ENCODE measurements at places on chromosomes 4 and X.

- no peak for DNase-seq
These were observed 33.2 kb downstream of the AWAT2 start for GRCh38 chrX:70016513-70016912.

- DNase-seq, result no peak
These were observed 568.6 kb downstream of the RPA4 start for GRCh38 chrX:97452283-97452682.

- DNase-seq, result no peak
These were observed 17.7 kb downstream of the ADH4 start for GRCh38 chr4:99126376-99126775.

GRCh38 chr4:142614621-142615323, 231.3 kb downstream of the INPP4B start:
- DNase-seq, result no peak

DNA sequence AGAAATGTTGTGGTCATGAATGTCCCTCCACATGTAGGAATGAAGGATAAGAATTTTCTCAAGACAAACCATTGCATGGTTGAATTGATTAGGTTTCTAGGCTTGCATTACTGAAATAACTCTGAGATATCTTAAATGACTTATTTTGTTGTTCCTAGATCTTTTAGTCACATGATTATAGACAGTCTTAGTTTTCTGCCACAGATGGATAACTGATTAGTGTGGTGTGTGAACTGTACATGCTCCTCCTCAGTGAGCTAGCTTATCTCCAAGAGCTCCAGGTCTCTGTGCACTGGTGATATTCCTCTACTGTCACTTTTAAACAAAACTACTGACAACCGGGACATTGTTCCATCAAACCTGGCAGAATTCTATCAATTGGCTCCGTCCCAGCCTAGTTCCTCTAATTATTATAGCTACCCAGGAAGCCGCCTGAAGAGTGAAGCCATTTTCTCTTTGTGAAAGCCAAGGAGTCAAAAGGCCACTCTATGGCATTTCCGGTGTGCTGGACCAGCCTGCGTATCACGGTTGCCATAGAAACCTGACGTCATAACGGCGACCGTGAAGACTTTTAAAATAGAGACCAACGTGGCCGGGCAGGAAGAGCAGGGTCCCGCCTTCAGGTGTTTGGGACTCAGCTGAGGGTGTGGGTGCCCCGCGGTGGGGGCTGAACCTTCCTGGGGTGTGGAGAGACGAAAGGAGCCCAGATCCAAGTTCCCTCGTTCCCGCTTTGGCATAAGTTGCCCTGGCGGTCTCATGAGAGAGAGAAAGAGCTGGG, 28.1 kb downstream of the BEX3 start:
- no peak for DNase-seq

DNA sequence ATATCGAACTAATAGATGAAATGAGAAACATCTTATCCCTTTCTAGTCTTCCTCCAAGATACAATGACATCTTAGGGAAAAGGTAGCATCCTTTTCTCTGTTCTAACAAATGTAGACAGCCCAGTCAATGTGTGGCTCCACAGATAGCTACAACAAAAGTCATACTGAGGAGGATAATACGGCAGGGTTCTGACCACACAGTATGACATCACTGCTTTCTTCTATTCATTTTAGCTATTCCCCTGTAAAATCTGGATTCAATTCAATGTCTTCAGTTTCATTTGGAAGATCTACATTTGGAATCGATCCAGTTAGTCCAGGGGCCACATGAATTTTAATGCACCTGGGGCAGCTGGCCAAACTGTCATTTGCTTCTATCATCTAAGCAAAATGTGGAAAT, 51.4 kb downstream of the ENOX2 start:
- no peak for DNase-seq

DNA sequence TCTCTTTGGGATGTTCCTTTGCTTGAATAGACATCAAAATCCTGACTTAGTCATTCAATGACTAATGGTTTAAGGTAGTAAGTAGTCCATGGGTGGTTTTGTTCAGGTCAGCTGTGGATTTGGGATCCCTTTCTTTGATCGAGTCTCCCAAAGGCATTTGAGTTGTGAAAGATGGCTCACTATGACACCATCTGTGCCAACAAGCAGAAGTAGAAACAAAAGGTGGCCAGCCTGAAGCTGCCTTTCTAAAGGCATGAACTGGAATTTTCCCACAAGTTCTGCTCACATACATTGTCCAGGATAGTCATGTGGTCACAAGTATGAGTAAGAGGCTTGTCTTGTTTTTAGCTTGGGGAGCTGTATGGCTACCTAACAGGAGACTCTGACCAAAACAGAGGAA, 129.9 kb downstream of the CCNG2 start:
- DNase-seq, result no peak

DNA sequence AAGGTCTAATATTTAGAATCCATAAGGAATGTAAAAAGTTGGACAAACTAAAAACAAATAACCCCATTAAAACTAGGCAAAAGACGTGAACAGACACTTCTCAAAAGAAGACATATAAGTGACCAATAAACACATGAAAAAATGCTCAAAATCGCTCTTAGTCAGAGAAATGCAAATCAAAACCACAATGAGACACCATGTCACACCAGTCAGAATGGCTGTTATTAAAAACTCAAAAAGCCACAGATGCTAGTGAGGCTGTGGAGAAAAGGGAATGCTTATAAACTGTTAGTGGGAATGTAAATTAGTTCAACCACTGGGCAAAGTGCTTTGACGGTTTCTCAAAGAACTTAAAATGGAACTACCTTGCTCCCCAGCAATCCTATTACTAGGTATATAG, 674.3 kb upstream of the MAGEB2 start:
- DNase-seq, result no peak

- DNase-seq, result no peak
These were observed 25.7 kb upstream of the TRPC3 start for GRCh38 chr4:121977251-121978171.

DNA sequence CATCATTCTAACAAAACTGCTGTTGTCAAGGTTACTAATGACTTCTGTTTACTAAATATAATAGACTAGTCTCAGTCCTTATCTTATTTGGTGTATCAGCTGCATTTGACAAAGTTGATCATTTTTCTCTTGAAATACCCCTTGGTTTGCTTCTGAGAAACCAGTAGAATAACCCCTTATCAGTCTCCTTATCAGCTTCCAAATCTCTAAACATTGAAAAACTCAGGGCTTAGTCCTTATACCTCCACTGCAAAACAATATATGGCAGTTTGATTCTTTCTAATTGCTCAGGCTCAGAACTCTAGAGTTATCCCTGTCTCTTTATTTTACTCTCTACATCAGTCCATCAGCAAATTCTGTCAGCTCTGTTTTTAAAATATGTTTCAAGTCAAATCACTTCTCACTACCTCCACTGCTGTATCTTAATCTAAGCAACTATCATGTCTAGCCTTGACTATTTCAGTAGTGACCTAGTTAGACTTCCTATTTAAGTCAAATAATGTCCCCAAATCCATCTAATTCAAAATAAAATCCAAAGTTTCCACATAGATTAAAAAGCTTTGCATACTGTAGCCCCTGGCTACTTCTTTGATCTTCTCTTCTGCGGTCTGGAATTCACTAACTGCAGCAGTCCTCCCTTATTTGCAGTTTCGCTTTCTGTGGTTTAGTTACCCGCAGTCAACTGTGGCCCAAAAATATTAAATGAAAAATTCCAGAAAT, 87.1 kb upstream of the NPNT start:
- DNase-seq, result no peak

DNA sequence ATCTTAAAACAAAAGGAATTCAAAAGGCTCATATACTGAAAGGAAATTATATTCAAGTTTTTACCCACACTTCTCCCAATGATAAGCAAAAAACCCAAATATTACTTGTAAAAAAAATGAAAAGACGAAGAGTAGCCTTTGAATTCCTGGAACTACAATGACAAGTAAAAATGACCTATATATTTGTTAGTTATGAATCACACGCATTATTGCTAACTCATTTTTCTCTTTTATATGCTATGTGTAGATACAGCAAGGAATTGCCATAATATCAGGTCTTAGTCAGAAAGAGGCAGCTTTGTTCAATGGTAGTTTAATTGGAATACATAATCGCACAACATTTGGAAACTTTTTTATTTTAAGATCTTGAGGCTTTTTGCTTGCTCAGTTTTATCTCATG, 22.7 kb upstream of the ASB5 start:
- DNase-seq, result no peak

- DNase-seq, result no peak
These were observed 74.1 kb downstream of the LDB2 start for GRCh38 chr4:16824278-16824806.

- DNase-seq, result no peak
These were observed 66.3 kb downstream of the WWC2 start for GRCh38 chr4:183165376-183165775.
